ENCODE measurements at places on chromosomes 11 and 22. TPM values are rescaled to one million over a fixed set of nuclear protein-coding genes. Genes with fewer than 3 reads are reported as not detected.
A peak's percentile ranks its signal among the peaks of the same experiment; 100 is the strongest.

FGF3 gene
- not detected for total RNA-seq

POLR2F gene
- 18.6 TPM for total RNA-seq

TCF20 gene
- total RNA-seq: 35.1 TPM

OR10A2 gene
- total RNA-seq: not detected

GRIK4 gene
- total RNA-seq: under 0.01 TPM

OR6A2 gene
- total RNA-seq: 0.59 TPM

SDHAF2 gene
- total RNA-seq: 46.3 TPM

SHISAL1 gene
- total RNA-seq: 52.5 TPM

RIC3 gene
- total RNA-seq: not detected

MFRP gene
- not detected for total RNA-seq

ANKRD49 gene
- 14.1 TPM for total RNA-seq

MYEOV gene
- total RNA-seq: 0.88 TPM

APOA1 gene
- total RNA-seq: 0.29 TPM

KRTAP5-11 gene
- not detected for total RNA-seq

DBX1 gene
- not detected for total RNA-seq

- DNase-seq: peak; percentile 92
Observed at GRCh38 chr11:8070417-8071115, 10.4 kb upstream of the TUB start.

GRCh38 chr11:637593-638521 lies 788 bp downstream of the DRD4 start:
- peak; percentile 88 for DNase-seq

- no peak for DNase-seq
Observed at GRCh38 chr11:65610404-65610803, 3.6 kb downstream of the MAP3K11 start.

- DNase-seq: no peak
Observed at GRCh38 chr11:22787551-22788162, 41.9 kb downstream of the SVIP start.

DNA sequence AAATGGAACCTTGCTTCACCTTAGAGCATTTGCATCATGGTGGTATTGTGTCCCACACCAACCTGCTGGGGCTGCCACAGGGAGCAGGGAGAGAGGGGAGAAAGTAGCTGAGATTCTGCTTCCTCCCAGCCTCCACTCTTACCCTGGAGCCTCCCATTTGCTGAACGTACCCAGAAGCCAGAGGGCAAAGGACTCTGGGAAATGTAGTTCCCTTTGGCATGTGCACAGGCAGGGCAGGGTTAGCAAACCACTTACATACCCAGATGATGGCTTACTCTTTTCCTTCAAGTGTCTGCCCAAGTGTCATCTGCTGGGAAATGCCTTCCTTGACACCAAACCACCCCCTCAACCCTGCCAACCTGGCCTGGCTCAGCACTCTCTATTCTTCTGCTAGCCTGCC lies 16.9 kb downstream of the SMIM38 start:
- peak; percentile 83 for DNase-seq

- no peak for DNase-seq
Observed at GRCh38 chr11:36333897-36334296, 37.8 kb downstream of the PRR5L start.

- DNase-seq: no peak
Observed at GRCh38 chr11:28058333-28058732, 49.6 kb downstream of the KIF18A start.

- DNase-seq: no peak
Observed at GRCh38 chr22:37274380-37274862, 7.9 kb upstream of the CYTH4 start.

GRCh38 chr22:30918761-30919160 lies 49.8 kb downstream of the MORC2 start:
- no peak for DNase-seq

- DNase-seq: peak; percentile 78
Observed at GRCh38 chr11:118892514-118892913, 8.8 kb downstream of the CXCR5 start.

DNA sequence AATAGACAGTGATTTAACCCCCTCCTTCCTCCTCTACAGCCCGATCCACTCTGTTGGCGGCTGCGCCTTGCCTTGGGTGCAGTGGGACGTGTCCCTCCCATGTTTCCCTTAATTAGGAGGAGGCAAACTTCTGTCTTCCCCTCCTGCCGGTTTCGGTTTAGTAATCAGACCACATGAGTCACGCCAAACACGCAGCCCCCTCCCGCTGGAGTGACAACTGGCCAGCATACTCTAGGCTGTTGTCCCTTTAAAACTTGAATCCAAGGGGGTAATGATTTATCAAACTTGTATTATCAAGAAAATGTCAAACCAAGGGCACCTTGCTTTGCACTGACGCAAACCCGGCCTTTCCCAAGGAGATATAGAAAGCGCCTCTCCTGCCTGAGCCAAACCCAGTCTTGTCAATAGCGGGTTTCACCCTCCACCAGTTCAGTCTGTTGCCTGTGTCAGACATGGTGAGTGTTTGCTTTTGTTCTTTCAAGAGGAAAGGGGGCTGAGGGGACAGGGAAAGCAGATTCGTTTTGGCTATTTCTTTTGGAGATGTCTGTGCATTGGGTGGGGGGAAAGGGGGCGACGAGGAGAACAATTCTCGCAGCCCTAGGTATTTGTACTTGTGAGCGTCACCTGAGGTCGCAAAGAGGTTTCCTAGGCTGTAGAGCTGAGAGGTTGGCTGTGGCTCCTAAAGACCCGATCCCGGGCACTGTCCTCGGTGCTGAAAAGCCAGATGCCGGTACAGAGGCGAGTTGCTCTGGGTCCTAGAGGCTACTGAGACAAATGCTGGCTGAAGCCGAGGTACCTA lies at the start of gene SLC6A5:
Gene SLC6A5 (plus strand): TSS at position 388 of the 799 bp plus-strand sequence. CDS start 65 bp downstream, at position 453.
- peak; percentile 90 for DNase-seq

- DNase-seq: no peak
Observed at GRCh38 chr22:20653795-20654342, 120.0 kb upstream of the SERPIND1 start.

- no peak for DNase-seq
Observed at GRCh38 chr11:78696177-78696576, 121.5 kb upstream of the NARS2 start.

- DNase-seq: peak; percentile 95
Observed at GRCh38 chr22:46934746-46935491, 172.5 kb downstream of the TBC1D22A start.
